Stimulated activated naive CD8-positive, alpha-beta T cell treated with anti-CD3 and anti-CD28 coated beads, Interleukin-15, Interleukin-2, amounts not matched to agents 100 U/mL and 50 U/mL, for 24 hours (primary cell): ENCODE measurements at places on chromosomes 2 and 18.

DNA sequence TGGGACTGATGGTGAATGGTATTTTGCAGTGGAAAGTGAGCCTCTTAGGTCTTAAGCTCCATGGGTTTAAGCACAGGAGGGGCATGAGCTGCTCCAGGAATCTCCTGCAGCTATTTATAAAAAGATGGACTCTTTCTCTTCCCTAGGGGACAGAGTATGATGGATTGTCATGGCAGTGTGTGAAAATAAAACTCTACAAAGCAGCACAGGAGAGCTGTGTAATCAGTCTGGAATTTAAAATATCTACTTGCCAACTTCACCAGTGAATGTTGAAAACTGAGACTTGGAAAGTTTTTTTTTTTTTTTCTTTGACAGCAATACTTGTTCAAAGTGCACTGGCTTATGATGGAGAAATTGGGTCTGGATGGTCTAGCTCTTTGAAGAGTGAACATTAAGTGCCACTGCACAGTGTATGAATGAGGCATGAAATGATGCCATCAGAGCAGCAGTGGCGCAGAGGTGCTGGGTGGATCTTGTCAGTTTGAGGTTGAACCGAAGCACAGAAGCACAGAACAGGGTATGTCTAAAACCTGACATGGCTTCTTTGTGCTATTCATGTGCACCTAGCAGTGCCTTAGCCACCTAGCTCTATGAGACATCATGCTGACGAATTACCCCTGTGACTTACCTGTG is 245.4 kb downstream of the PTPRM start:
- DNase-seq, result no peak

GRCh38 chr2:235614900-235615712 is 121.3 kb downstream of the AGAP1 start:
- DNase-seq, result no peak

DNA sequence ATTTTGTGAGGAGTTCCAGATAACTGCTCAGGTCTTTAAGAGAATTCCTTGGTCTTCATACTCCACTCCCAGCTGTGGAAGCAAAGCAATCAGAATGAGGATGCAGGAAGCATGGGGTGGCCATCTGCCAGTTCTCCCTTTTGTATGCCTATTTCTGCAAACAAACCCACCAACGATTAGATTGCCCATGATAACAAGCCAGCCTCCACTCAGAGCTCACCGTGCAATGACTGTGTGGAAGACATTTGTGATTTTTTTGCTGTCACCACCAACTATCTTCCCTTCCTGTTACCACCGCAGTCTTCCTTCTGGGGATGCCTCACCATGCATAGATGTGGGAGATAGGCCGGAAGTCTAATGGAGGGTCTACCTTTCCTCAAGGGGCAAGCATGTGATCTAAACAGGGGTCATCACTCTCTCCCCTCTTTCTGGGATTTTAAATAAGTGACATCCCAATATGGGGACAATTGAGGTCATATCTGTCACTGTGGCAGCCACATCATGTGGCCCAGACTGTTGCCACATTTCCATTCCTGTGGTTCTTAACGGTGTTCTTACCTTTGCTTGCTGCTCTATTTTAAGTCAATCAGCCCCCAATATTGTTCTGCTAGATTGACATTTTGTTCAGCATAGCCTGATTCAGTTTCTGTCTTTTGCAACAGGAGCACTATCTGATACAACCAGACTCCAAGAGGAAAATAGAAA is 4.4 kb downstream of the AFF3 start:
- DNase-seq, result no peak

GRCh38 chr2:159922563-159922962 is 124.6 kb upstream of the CD302 start:
- DNase-seq, result no peak

DNA sequence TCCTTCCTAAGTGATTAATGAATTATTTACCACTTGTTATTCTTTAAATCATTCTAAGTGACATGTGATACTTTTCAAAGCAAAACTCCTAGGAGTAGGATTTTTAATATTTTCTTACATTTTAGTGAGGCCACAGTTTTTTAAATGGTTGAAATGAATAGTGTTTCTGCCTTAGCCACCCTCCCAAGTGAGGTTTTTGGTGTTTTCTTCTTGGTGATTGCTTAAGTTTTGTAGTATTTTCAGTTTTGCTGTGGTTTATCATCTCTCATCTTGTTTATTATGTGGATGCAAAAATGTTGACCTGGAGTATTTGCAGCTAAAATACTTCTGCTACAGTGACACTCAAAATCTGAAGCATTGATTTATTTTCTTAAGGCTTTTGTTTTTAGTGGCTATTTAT is 9.8 kb downstream of the AFTPH start:
- no peak for DNase-seq

GRCh38 chr2:233280114-233280693 is 27.4 kb upstream of the SAG start:
- no peak for DNase-seq

DNA sequence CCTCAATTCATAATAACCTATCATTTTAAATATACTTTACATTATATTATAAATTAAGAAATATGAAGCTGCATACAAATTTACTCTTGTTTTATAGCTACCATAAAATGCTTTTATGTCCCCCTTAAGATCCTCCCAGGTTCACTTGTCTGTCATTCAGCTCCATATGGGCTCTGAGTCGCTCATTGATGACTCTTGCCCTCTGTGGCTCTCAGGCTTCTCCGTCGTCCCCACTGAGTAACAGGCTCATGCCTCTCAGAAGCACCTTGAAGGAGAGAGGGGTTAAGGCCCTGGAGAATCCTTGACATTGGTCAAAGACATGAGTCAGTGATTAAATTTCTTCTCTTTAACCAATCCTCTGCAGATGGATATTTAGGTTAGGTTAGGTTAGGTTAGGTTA is 6.2 kb upstream of the MCM6 start:
- DNase-seq, result no peak
